CD4-positive, alpha-beta T cell treated with Interferon gamma for 1 hour (primary cell): ENCODE measurements at places on chromosomes 2 and 18.
A peak's percentile ranks its signal among the peaks of the same experiment; 100 is the strongest.

DNA sequence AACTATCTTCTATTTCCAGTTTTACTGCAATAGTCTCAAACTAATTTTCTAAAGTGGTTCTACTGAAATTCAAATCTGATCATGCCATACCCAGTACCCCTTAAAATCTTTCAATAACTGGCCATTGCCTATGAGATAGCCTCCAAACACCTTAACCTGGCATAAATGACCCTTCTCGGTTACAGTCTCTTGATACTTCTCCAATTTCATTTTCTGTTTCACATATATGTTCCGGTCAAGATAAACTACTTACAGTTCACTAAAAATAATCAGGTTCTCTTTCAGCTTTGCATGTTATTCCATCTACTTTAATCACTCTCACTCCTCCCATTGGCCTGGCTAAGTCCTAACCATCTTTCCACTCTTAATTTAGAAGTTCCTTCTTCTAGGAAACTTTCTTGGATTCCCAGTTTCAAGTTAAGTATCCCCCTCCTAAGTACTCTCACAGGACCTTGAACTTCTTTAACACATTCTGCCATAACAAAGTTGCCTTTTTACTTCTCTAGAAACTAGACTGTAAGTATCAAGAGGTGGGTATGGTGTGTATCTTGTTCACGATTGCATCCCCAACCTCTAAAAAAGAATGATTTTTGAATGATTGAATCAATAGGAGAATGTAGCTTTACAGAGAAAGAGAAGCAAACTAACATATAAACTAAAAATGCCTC lies 110.2 kb upstream of the RBBP8 start:
- DNase-seq: no peak

DNA sequence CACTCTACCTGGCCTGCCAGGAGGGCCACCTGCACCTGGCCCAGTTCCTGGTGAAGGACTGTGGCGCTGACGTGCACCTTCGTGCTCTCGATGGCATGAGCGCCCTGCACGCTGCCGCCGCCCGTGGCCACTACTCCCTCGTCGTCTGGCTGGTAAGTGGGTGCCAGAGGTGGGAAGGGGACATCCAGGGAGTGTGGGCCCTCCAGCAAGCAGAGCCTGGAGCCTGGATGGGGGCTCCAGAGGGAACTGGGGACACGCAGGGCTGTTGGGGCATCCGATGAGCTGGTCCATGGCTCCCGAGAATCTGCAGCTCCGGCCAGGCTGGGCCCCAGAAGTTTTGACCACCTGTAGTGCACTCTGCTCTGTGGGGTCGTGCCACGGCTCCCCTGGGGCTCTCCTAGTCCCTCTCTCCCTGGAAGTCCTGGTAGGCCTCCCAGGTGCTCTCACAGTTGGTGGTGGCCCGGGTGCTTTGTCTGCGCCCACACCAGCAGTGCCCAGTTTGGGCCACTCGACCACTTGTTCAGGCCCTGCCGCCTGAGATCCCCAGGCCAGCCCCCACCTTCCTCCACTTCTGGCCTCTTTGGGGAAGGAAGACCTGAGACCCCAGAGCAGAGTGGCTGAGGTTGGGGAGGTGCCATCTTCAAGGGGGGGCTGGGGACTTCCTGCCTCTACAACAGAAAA lies 4.7 kb downstream of the ESPNL start:
- DNase-seq: no peak

DNA sequence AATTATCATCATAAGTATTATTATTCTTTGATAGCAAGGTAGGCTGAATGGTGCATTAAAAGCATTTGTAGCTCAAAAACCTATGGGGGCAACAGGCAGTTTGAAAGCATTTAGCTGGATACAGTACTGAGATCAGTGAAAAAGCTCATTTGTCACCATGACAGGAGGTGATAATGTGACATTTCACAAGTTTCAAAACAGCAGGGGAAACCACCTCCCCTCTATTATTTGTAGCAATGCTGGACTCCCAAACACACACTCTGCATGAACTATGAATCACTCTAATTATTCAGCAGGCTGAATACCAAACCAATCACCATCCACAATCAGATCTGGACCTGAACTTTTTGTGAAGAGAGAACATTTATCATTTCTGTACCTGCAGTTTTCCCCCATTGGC lies 63.4 kb downstream of the MYO5B start:
- no peak for DNase-seq

- DNase-seq: peak; percentile 34
Measured at GRCh38 chr2:160918906-160919503, 241.2 kb upstream of the TANK start.

- no peak for DNase-seq
Measured at GRCh38 chr18:26051843-26052242, 38.6 kb downstream of the SS18 start.

DNA sequence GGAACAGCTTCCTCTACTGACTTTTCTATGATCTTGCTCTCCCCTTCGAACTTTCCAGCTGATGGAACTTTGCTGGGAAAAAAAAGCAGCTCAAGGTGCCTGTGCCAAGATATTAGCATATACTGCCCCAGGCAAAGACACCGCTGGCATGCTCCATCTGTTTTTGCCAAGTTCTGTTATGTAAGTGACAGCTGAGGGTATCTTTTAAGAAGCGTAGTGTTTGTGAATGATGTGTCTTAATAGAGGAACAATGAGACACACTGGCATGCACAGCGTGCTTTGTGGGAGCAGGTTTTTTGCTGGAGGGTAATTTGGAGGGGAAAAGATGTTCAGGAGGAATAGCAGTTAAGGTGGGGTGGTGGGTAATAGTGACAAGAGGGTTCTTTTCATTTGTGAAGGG lies 47.8 kb downstream of the SLC4A3 start:
- no peak for DNase-seq

- DNase-seq: peak; percentile 18
Measured at GRCh38 chr2:8394131-8394530, 287.7 kb upstream of the ID2 start.

- DNase-seq: no peak
Measured at GRCh38 chr2:239589270-239589825, 188.5 kb upstream of the HDAC4 start.
